ENCODE measurements at places on chromosomes 2 and 18. TPM values are rescaled to one million over a fixed set of nuclear protein-coding genes. Genes with fewer than 3 reads are reported as not detected.

DNA sequence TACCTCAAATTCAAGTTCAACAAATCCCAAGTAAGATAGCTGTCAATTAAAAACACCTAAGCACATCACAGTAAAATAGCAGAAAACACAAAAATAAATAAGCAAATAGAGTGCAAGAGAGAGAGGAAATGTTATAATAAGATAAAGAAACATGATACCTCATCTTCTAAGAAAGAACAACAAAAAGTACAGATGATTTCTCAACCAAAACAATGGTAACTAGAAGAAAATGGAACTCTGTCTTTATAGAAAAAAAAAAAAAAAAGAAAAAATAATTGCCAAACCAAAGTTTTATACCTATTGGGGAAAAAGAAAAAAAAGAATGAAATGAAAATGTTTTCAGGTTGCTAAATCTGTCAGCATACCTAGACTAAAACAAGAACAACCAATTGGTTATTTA lies 1253.5 kb upstream of the CDH2 start:
- no peaks in the 10 kb centered on the region for H3K4me1 ChIP-seq
- no peak for DNase-seq
- no peak overlapping the region for H3K27ac ChIP-seq
- H3K27me3 ChIP-seq: no peaks in the 10 kb centered on the region

DNA sequence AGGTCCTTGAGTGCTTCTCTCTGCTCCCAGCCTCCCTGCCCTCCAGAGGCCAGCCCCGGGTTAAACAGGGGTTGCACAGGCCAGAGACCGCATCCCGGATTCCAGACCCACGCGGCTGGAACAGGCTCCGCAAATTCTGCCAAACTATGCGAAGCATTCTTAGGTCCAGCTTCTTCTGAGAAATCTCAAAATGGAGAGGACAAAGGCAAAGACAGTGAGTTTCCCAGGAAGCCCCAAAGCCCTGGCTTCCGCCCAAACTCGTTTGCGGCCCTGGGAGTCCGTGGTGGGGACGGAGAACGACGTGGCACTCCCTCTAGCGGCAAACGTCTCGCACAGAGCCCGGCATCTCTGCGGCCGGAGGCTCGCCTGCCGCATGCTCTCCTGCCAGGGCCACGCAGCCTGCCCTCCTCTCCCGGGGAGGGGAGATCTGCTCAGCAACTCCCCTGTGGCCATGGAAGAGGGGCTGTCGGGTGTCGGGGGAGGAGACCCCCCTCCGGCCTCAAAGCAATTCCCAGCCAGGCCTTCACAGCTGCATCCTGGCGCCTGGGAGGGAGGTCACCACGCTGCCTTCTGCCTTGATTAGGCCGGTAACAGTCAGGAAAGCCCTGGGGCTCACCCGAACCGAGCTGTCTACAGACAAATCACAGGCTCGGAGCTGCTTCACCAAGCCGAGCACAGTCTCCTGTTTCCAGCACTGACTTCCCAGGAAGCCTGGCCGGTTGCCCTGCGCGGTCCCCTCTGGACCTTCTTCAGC lies 33.4 kb upstream of the KLHL29 start:
- DNase-seq: peak; percentile 87
- peak overlapping the region; percentile 33 for H3K27ac ChIP-seq
- H3K4me1 ChIP-seq: peaks cover 5% of the 10 kb centered on the region
- H3K27me3 ChIP-seq: no peaks in the 10 kb centered on the region

DNA sequence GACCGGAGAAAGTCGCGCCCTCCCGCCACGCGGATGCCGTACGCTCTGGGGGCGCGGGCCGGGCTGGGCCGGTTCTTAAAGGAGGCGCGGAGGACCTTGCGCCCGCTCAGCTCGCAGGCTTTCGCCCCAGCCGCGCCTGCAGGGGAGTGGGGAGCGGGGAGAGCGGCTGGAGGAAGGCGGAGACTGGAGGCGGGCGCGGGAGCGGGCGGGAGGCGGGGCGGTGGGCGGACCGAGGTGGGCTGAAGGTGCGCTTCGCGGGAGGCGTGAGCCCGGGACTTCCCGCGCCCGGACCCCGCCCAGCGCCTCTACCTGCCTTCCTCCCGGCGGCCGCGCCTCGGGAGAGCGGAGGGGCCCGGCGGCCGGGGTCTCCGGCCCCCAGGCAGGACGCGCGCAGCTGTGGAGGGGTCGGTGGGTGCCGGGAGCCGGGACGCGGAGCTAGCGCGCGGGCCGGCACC lies at the start of gene ADRA2B:
ADRA2B (minus strand) TSS at position 148 of the 455 bp plus-strand sequence. CDS start 422 bp downstream, outside the sequence.
- peak; percentile 81 for DNase-seq
- peak within 1 kb of the TSS; percentile 72 for H3K4me3 ChIP-seq
- no peaks in the 10 kb centered on the region for H3K36me3 ChIP-seq
- peak within 1 kb of the TSS; percentile 58 for H3K27ac ChIP-seq

DNA sequence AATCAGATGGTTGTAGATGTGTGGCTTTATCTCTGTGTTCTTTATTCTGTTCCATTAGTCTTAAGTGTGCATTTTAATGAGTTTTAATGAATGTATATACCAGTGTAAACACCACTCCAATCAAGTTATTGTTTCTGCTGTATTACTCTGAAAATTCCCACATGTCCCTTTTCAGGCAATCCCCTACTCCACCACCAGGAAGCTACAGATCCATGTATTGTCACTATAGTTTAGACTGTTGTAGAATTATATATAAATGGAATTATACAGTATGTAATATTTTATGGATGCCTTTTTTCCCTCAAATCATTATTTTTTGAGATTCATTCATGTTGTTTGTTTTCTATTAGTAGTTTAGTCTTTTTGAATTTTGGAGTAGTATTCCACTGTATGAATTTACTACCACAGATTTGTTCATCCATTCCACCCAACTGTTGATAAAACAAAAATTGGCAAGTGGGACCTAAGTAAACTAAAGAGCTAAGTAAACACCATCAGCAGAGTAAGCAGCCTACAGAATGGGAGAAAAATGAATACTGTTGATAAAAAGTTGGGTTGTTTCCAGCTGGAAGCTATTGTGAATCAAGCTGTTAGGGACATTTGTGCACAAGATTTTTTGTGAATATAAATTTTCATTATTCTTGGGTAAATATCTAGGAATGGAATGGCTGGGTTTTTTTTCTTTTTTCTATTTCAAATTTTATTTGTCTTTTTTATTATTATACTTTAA lies 262.0 kb downstream of the CAMKMT start:
- H3K27ac ChIP-seq: no peak overlapping the region
- DNase-seq: no peak
- H3K36me3 ChIP-seq: no peaks in the 10 kb centered on the region
- no peaks in the 10 kb centered on the region for H3K4me1 ChIP-seq
- no peak overlapping the region for H3K4me3 ChIP-seq
- H3K27me3 ChIP-seq: no peaks in the 10 kb centered on the region

DNA sequence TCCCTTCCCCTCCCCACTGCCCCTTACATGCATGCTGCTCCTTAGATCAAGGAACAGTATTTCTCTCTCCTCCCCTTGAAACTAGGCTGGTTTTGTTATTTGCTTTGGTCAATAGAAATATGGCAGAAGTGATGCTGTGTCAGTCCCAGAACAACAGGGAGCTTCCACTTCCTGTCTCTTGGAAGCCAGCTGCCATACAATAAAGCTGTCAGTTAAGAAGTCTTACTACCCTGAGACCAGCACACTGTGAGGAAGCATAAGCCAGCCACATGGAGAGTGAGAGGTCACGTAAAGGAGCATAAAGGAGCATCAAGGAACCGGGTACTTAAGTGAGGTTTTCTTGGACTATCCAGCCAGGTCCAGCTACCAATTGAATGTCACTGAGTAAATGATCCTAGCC lies 126.6 kb downstream of the NOL4 start:
- H3K4me1 ChIP-seq: no peaks in the 10 kb centered on the region
- H3K27ac ChIP-seq: no peak overlapping the region
- H3K27me3 ChIP-seq: no peaks in the 10 kb centered on the region

DNA sequence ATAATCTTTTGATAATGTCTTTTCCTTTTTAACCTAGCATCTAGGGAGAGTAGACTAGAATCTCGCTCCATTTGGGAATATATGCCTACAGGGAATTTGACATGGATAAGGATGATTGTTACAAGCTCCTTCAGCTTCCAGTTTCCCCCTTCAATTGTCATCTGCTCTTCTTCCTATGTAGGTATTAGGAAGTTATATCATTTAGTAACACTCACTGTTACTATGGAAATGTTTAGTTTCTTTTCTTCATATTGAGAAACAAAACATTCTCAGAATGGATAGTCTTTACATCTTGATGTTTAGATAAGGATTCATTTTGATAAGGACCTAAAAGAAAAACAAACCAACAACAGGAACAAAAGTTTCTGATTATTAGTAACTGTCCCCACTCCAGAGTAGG lies 127.6 kb downstream of the PHLPP1 start:
- H3K4me3 ChIP-seq: no peak overlapping the region
- no peak overlapping the region for H3K27ac ChIP-seq
- peaks cover 14% of the 10 kb centered on the region for H3K4me1 ChIP-seq
- H3K27me3 ChIP-seq: no peaks in the 10 kb centered on the region
- peaks cover 4% of the 10 kb centered on the region for H3K36me3 ChIP-seq

DNA sequence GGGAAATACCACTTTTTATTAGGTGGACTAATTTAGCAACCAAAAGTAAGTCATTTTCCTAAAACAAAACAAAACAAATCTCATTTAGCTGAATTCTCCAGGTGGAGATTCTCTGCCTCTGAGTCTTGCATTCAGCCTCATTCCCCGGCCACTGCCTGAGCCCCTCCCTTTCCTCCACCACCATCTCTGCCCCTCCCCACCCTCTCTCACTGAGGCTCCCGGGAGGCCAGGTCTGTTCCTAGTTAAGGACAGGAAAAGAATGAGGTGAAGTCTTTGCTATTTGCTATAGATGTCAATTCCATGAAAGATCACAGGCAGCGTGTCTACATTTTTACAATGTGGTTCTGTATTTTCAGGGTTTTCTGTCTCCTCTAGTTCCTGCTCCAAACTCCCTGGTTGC lies 83.0 kb upstream of the SOX11 start:
- no peak for DNase-seq
- H3K36me3 ChIP-seq: no peaks in the 10 kb centered on the region
- no peaks in the 10 kb centered on the region for H3K27me3 ChIP-seq
- H3K27ac ChIP-seq: no peak overlapping the region
- no peaks in the 10 kb centered on the region for H3K4me1 ChIP-seq

- no peak for DNase-seq
- H3K4me3 ChIP-seq: no peak overlapping the region
- H3K4me1 ChIP-seq: no peaks in the 10 kb centered on the region
- no peak overlapping the region for H3K27ac ChIP-seq
- H3K36me3 ChIP-seq: no peaks in the 10 kb centered on the region
Measured at GRCh38 chr2:88345842-88346241, 106.7 kb downstream of the FOXI3 start.

GRCh38 chr18:62325806-62326645 lies 916 bp downstream of the TNFRSF11A start:
- H3K27ac ChIP-seq: no peak overlapping the region
- peaks cover 43% of the 10 kb centered on the region for H3K4me1 ChIP-seq
- H3K36me3 ChIP-seq: no peaks in the 10 kb centered on the region
- no peak for DNase-seq

- no peak overlapping the region for H3K4me3 ChIP-seq
- H3K4me1 ChIP-seq: no peaks in the 10 kb centered on the region
- no peaks in the 10 kb centered on the region for H3K27me3 ChIP-seq
- no peaks in the 10 kb centered on the region for H3K36me3 ChIP-seq
- DNase-seq: no peak
Measured at GRCh38 chr2:86661333-86661732, 37.7 kb upstream of the RNF103 start.

- H3K4me3 ChIP-seq: no peak overlapping the region
- no peak overlapping the region for H3K27ac ChIP-seq
- H3K36me3 ChIP-seq: no peaks in the 10 kb centered on the region
- H3K4me1 ChIP-seq: no peaks in the 10 kb centered on the region
Measured at GRCh38 chr18:73261923-73262322, 394.1 kb upstream of the NETO1 start.

DNA sequence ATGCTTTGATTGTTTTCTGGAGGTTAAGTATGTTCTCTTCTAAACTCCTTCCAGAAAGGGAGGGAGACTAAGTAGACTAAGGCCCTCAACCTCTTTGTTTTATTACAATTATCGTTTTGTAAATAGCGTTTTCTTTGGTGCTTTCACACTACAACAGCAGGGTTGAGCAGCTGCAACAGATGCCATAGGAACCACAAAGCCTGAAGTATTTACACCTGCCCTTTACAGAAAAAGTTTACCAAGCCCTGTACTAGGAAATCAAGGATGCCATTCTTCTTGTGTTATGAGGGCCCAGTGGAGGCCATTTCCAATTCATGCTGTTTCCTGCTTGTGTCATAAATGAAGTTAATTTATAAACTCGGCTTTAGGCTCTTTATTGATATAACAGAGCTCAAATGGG lies 914.8 kb downstream of the DCDC2C start:
- no peaks in the 10 kb centered on the region for H3K36me3 ChIP-seq
- no peak overlapping the region for H3K27ac ChIP-seq
- no peaks in the 10 kb centered on the region for H3K27me3 ChIP-seq
- no peak for DNase-seq

GRCh38 chr2:205408696-205409095 lies 273.6 kb upstream of the NRP2 start:
- DNase-seq: no peak
- peaks cover 7% of the 10 kb centered on the region for H3K4me1 ChIP-seq
- no peaks in the 10 kb centered on the region for H3K36me3 ChIP-seq
- H3K27me3 ChIP-seq: no peaks in the 10 kb centered on the region

- peak overlapping the region; percentile 74 for H3K4me3 ChIP-seq
- no peak for DNase-seq
- peaks cover 59% of the 10 kb centered on the region for H3K4me1 ChIP-seq
Measured at GRCh38 chr2:239399433-239399920, 1.3 kb downstream of the HDAC4 start.

DNA sequence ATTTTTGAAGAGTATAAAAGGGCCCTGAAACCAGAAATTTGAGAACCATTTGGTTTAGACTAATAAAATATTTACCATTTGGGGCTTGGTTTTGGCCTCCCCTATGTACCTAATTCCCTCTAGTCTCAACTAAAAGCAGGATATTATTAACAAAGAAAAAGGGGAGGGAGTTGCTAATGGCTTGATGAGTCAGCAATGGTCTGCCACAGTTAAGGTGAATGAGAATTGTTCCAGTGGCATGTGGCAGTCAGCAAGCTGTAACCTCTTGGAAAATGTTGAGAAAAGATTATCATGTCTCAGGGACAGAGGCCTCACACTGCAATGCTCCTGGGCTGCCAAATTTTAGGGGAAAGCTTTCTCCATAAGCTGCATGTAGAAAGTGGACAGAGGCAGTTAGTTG lies 20.1 kb upstream of the SLC39A10 start:
- DNase-seq: no peak
- no peak overlapping the region for H3K4me3 ChIP-seq
- H3K27ac ChIP-seq: no peak overlapping the region

DNA sequence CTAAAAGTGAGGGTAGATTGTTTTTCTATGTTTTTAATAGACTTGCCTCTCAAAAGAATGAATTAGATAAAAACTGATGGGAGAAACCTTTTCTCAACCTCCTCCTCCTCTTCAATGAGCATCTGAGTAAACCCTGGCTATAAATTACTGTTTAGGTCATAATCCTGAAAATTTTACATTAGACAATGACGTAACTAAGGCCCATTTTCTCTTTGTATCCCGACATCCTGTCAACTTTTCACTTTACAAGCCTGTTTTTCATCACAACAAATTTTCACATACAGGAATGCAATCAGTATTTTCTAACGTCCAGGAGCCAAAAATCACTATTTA lies 1.3 kb downstream of the SPIRE1 start:
- peaks cover 31% of the 10 kb centered on the region for H3K4me1 ChIP-seq
- no peaks in the 10 kb centered on the region for H3K36me3 ChIP-seq
- peak overlapping the region; percentile 93 for H3K27ac ChIP-seq
- no peak for DNase-seq
- no peaks in the 10 kb centered on the region for H3K27me3 ChIP-seq

GRCh38 chr18:57730146-57730545 lies 73.0 kb downstream of the ATP8B1 start:
- peaks cover 43% of the 10 kb centered on the region for H3K36me3 ChIP-seq
- no peak for DNase-seq
- H3K4me1 ChIP-seq: no peaks in the 10 kb centered on the region
- no peak overlapping the region for H3K4me3 ChIP-seq

Gene CAMKMT
- total RNA-seq: 3.6 TPM

Gene GPR39
- total RNA-seq: not detected

Gene KYNU
- total RNA-seq: 0.38 TPM

Gene FN1
- total RNA-seq: 567 TPM

Gene CCDC102B
- total RNA-seq: 7.7 TPM

Gene HOXD11
- total RNA-seq: not detected

Data from heart left ventricle (tissue), 16 donors.